ENCODE measurements at places on chromosomes 2 and 18. TPM values are rescaled to one million over a fixed set of nuclear protein-coding genes. Genes with fewer than 3 reads are reported as not detected.

GRCh38 chr2:121558329-121558728, 27.6 kb downstream of the RNU4ATAC start:
- DNase-seq, result no peak

- DNase-seq, result no peak
These were observed 24.2 kb downstream of the TMEM178A start for GRCh38 chr2:39689876-39690275.

GRCh38 chr2:85744055-85744454, 9.7 kb upstream of the ATOH8 start:
- DNase-seq, result no peak

DNA sequence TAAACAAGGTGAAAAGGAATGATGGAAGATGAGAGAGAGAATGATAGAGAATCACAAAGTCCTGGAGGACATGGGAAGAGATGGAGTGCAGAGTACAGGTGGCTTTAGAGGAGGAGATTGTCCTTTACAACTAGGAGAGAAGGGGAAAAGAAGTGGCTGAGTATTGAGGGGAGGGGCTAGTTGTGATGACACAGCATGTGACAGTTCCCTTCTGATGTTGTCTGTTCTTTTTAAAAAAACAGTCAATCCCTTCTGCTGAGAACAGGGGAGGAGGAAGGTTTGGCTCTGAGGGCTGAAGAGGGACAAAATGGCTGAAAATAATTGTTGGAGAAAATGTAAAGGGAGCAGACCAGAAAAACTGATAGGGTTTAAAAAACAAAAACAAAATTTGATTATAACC, 44.0 kb downstream of the STEAP3 start:
- DNase-seq, result no peak

GRCh38 chr2:24915796-24916195, 4.2 kb downstream of the ADCY3 start:
- no peak for DNase-seq

GRCh38 chr2:56271275-56271674, 87.5 kb downstream of the CCDC85A start:
- DNase-seq, result no peak

DNA sequence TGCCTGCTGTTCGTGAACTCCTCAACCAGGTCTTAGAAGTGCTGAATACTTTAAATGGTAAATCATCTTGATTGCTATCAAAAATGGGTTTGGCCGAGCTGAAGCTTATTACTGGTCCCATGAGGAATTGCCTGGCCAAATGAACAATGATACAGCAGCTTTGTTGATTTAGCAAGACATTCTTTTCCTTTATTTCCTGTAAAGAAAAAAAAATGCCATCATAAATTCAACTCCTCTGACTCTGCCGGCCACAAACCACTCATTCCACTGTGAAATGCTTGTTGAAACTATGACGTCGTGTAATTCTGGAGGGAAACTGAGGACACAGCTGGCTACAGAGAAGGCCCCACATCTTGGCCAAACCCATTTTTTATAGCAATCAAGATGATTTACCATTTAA, 74.2 kb upstream of the ID2 start:
- peak; percentile 91 for DNase-seq

- DNase-seq, result no peak
These were observed 52.0 kb upstream of the GLI2 start for GRCh38 chr2:120683701-120684100.

- no peak for DNase-seq
These were observed 36.4 kb downstream of the ACKR3 start for GRCh38 chr2:236606023-236606422.

GRCh38 chr2:105611811-105612424, 132.8 kb upstream of the NCK2 start:
- no peak for DNase-seq

GRCh38 chr2:223029287-223029686, 22.7 kb upstream of the KCNE4 start:
- no peak for DNase-seq

DNA sequence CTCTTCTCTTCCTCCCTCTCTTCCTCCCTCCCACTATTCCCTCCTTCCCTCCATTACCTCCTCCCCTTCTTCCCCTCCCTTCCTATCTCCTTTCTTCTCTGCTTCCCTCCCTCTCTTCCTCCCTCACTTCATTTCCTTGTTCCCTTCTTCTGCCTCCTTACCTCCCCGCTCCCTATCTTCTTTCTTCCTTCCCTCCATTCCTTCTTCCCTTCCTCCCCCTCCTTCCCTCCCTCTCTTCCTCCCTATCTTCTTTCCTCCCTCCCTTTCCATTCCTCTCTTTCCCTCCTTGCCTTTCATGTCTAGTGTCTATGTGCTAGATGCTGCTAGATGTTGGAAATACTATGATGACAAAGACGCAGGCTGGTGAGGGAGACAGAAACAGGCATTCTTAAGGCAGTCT, 246.0 kb downstream of the TDRD15 start:
- no peak for DNase-seq

DNA sequence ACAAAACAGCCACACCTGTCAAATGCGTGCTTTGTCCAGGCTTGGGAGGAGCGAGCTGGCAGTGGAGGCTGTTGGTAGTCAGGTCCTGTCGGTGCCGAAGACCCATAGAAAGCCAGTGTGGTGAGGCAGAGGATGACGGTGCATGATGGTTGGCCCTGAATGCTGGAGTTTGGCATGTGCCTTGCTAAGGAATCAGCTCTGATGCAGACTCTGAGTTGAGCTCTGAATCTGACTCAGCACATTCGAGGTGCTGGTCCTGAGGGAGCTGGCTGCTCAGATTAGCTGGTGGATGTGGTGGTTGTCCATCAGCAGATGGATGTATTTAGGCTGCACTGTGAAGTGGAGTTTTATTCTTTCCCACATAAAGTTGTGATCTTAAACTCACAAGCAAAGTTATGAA, 111.3 kb downstream of the ARHGEF4 start:
- DNase-seq, result no peak

GRCh38 chr18:56545464-56545863, 92.9 kb downstream of the TXNL1 start:
- no peak for DNase-seq

- DNase-seq, result no peak
These were observed 305.7 kb upstream of the TNP1 start for GRCh38 chr2:217165547-217165946.

DNA sequence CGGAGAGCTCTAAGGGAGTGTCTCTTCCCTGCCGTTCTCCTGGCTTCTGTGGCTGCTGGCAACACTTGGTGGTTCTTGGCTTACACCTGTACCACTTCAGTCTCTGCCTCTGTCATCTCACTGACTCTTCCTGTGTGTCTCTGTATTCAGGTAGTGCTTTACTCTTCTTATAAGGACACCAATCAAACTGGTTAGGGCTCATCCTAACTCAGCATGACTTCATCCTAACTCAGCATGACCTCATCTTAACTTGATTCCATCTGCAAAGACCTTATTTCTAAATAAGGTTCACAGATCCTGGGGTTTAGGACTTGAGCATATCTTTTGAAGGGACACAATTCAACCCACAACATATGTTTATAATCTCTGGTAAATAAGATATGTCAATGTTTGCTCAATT, 51.6 kb upstream of the DSEL start:
- DNase-seq, result no peak

The ZNF514 gene
- 7.9 TPM for total RNA-seq

The SNED1 gene
- 0.48 TPM for total RNA-seq

The AKAIN1 gene
- total RNA-seq, result not detected

The RAB27B gene
- 0.91 TPM for total RNA-seq

The ANKRD36B gene
- total RNA-seq, result 15.3 TPM

The DSG2 gene
- 168 TPM for total RNA-seq

The GPR17 gene
- total RNA-seq, result 0.18 TPM

The IMPA2 gene
- total RNA-seq, result 4.8 TPM

The TNFRSF11A gene
- 0.75 TPM for total RNA-seq

The G6PC2 gene
- not detected for total RNA-seq

The SH3BP4 gene
- total RNA-seq, result 127 TPM

The MYOM1 gene
- 0.57 TPM for total RNA-seq

The CABYR gene
- 7.8 TPM for total RNA-seq

The TUBA4B gene
- not detected for total RNA-seq

The TTN gene
- 0.50 TPM for total RNA-seq

The SGPP2 gene
- 0.20 TPM for total RNA-seq

The SPP2 gene
- not detected for total RNA-seq
